ENCODE measurements at places on chromosomes 16 and 17.
A peak's percentile ranks its signal among the peaks of the same experiment; 100 is the strongest.

DNA sequence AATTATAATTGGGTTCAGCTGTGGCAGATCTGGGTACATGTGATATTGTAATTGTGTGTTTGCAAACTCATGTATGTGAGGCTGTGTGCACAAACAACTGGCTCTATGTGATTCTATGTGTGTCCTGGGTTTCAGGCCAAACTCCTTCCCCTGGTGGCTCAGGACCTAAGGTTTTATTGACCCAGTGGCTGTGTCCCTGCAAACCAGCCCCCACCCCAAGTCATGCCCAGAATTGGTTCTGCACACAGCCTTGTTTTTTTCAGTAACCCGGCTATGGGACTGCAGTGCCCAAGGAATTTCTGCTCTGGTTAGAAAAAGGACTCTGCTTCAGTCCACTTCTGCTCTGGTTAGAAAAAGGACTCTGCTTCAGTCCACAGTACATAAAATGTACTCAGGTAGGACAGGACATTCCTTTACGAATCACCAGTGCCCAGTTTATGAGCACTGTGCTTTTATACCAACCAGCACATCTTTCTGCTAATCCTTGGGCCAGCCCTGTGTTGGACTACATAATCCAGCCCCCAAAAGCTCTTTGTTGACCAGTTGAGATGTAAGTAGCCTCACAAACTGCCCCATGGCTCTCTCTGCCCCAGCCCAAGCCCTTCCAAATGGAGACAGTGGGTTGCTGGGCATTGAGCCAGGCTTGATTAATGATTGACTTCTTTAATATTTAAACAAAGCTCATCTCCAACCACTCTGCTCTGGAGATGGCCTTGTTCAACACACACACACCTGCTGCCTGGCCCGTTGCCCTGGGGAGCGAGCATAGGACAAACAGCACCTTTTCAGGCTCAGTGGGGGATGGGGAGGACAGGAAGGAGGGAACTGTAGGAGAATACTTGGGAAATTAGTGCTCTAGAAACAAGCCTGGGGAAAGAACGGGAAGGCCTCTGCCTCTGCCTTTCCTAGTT lies 2.9 kb upstream of the KCNH6 start:
- DNase-seq, result no peak

- no peak for DNase-seq
Observed at GRCh38 chr16:19854543-19854876, 30.1 kb downstream of the GPRC5B start.

- peak; percentile 57 for DNase-seq
Observed at GRCh38 chr17:80426671-80427326, 11.8 kb downstream of the ENDOV start.

DNA sequence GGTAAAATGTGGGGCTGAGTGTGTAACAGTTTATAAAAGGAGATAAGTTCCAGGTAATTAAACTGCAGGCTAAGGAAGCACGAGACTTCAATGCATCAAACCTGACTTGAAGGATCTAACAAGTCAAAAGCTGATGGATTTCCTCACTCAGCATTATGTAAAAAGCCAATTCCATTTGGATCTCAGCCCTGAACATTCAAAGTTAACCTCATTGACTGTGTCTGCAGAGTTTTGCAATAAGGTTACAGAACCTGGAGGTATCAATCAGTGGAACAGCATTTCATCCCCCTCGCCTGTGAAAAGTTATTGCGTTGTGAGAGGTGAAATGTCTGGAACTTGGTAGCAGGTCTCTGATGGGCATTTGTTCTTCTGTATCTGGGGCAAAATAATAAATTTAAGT lies 317.8 kb downstream of the GRIN2A start:
- DNase-seq, result no peak

DNA sequence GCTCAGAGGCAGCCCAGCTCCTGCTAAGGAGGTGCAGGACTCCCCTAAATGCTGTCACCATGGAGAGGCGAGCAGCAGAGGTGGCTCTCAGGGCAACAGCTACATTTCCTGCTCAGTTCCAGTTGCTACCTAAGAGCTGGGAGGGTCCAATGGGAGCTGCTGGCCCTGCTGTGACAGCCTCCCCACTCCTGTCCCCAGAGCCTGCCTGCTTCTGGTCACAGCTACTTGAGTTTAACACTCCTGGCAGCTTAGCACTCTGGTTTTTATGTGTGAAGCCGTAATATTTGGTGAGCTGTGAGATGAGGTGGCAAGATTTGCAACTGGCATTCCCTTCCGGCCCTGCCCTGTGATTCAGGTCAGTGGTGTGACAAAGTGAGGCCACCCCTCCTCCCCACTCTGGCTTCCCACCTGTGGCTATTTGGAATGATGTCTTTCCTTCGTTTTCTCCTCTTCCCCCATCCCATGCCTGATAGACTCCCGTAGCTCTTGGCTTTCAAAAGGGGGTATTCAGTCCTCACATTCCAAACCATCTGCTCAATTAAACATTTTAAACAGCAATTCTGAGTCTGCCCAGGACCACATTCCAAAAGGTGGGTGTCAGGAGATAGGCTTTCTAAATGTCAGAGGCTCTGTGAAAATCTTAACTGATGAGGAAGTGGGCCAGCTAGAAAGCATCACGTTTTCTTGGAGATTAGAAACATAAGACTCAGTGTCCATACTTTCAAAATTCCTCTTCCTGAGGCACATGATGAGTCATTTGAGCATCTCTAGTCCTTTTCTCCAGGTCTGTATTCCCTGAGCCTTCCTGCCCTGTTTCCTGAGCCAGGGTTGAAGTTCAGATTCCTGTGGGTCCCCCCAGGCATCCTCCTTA lies 42.6 kb upstream of the SKAP1 start:
- no peak for DNase-seq

DNA sequence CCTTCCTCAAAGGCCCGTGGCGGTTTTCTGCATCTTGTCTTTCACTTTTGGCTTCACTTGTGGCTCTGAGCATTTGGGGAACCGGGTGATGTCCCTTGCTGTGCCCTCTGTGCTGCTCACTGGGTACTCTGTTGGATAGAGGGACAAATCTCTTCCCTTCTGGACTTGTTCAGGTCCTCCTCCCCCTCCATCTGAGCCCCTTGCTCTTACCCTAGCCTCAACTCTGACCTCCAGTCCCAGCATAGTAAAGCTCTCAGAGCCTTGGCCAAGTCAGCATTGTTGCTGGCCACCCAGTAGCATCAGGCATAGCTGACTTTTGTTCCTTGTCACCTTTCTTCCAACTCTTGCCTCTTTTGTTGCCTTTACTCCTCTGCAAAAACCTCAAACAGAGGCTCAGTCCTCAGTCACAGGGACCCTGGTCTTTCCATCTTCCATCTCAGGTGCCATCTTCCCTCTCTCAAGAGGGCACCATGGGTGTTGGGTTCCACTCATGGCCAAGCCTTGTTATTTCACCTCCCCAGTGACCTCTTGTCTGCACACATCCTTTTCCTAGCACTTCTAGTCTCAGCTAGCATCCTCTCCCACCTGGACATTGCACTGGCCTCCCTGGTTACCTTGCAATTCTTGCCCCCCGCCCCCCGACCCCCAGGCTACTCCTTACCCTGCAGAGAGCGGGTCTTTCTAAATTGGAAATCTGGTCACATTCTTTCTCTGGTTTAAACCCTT lies 393 bp upstream of the PSMB10 start:
- peak; percentile 92 for DNase-seq

GRCh38 chr16:27892879-27893278 lies 170.6 kb downstream of the GSG1L start:
- no peak for DNase-seq
